ENCODE measurements at places on chromosomes 11 and 22. TPM values are rescaled to one million over a fixed set of nuclear protein-coding genes. Genes with fewer than 3 reads are reported as not detected.
A peak's percentile ranks its signal among the peaks of the same experiment; 100 is the strongest.

The HMGXB4 gene
- total RNA-seq = 32.5 TPM

The IFTAP gene
- 22.4 TPM for total RNA-seq

The MPZL3 gene
- 2.1 TPM for total RNA-seq

The PRAME gene
- total RNA-seq = 0.31 TPM

The SELENOO gene
- total RNA-seq = 19.0 TPM

The MUC6 gene
- total RNA-seq = not detected

DNA sequence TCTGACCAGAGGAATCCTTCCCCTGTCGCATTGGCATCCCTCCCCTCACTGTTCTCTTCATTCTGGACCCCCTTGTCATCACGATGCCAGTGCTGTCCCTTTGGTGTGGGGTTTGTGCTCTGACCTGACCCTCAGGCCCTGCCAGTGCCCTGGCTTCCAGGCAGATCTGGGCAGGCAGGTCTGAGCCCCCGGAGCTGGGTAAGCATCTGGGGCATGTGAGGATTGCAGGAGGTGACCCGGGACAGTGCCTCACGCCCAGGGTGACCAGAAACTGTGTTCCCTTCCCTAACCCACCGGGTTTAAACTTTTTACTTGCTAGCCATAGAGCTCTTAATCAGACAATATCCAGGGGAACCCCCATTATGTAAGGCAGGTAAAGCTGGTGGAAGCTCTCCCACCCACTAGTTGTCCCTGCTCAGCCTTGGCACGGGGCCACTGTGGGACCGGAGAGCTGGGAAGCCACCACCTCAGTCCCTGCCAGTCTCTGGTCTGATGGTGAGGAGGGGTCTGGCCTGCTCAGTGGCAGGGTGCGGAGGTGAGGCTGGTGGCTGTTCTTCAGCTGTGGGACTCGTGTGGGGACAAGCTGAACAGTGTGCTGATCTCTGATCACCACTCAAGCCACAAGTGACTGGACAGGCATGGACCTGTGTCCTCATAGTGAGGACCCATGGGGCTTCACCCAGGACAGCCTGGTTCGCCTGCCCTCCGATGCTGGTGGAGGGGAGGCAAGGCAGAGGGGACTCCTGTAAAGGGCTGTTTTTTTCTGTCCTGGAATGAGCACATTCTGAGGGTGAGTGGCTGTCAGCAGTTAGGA lies 38.0 kb downstream of the BCR start:
- no peaks in the 10 kb centered on the region for H3K27me3 ChIP-seq
- H3K27ac ChIP-seq = no peak overlapping the region
- H3K4me3 ChIP-seq = no peak overlapping the region
- DNase-seq = no peak
- H3K4me1 ChIP-seq = peaks cover 18% of the 10 kb centered on the region

GRCh38 chr11:125886997-125887372 lies 483 bp upstream of the HYLS1 start:
- H3K27ac ChIP-seq = no peak overlapping the region
- no peaks in the 10 kb centered on the region for H3K4me1 ChIP-seq
- H3K4me3 ChIP-seq = peak overlapping the region; percentile 79
- H3K36me3 ChIP-seq = peaks cover 13% of the 10 kb centered on the region
- DNase-seq = peak; percentile 67

GRCh38 chr11:134229126-134229790 lies 4.8 kb downstream of the VPS26B start:
- no peaks in the 10 kb centered on the region for H3K27me3 ChIP-seq
- peak overlapping the region; percentile 19 for H3K4me3 ChIP-seq
- no peaks in the 10 kb centered on the region for H3K36me3 ChIP-seq

DNA sequence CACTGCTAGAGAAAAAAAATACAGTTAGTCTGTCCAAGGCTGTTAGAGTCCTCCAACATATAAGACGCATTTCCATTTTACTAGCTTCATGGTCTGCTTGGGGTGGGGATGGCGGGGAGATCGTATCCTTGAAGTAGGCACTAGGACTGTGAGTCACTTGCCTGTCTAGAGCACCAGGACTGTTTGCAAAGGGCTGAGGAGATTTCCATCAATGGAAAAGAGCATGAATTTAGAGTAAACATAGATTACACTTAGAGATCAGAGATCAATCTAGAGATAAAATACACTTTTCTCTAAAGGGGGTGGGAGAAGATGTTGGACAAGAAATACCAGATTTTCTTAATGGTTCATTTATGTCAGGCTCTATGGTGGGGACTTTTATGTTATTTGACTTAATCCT lies 1.7 kb upstream of the MS4A7 start:
- no peaks in the 10 kb centered on the region for H3K27me3 ChIP-seq
- H3K36me3 ChIP-seq = no peaks in the 10 kb centered on the region
- H3K27ac ChIP-seq = no peak overlapping the region

DNA sequence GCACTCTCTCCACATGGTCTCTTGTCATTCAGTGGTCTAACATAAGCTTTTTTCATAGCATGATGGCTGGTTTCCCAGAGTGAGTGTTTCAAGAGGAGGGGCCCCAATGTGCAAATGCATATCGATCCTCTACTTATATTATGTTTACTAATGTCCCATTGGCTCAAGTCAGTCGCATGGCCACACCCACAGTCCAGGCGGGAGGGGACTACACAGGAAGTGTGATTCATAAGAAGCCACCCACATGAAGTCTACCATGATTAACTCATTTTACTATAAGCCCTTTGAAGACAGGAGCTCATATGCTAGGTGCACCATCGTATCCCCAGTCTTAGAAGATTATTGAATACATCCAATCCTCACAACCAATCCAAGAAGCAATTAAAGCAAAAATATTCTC lies 89.5 kb upstream of the ISX start:
- no peaks in the 10 kb centered on the region for H3K27me3 ChIP-seq
- no peaks in the 10 kb centered on the region for H3K36me3 ChIP-seq
- H3K4me3 ChIP-seq = no peak overlapping the region
- no peak for DNase-seq

DNA sequence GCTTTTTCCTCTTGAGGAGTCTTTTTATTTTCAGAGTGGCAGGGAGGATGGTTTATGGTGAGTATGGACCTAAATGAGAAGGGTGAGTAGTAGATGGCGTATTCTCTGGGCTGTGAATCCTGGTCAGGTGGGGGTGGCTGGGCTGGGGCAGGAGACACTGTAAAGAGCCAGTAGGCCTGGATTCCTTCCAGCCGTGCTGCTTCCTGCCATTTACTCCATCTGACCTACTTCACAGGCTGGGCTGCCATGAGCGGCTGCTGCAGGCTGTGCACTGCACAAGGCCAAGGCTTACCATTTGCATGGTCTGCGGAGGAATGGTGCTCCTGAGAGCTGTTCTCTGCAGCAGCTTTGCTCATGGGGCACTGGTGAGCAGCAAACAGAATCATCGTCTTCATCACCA lies 297.6 kb downstream of the KIRREL3 start:
- no peak overlapping the region for H3K27ac ChIP-seq
- no peaks in the 10 kb centered on the region for H3K27me3 ChIP-seq
- H3K36me3 ChIP-seq = no peaks in the 10 kb centered on the region

DNA sequence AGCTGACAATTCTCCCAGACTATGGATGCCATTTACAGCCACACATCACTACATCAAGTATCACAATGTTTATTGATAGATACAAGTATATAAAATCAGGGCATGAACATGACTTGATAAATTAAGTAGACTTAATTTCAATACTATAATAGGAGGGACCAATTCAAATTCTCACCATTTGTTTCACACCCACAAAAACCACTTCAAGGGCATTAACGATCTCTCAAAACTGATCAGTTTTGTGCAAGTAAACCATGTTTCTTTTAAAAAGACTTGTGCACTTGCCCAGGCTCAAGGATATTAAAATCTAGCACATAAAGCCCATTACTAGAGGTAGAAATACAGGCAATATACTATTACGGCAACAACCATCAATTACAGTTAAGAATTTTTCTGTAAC lies 11.7 kb downstream of the EIF4G2 start:
- no peak overlapping the region for H3K27ac ChIP-seq
- H3K36me3 ChIP-seq = peaks cover 55% of the 10 kb centered on the region
- no peak overlapping the region for H3K4me3 ChIP-seq
- H3K4me1 ChIP-seq = no peaks in the 10 kb centered on the region
- no peak for DNase-seq
- H3K27me3 ChIP-seq = no peaks in the 10 kb centered on the region

- no peak overlapping the region for H3K27ac ChIP-seq
- H3K27me3 ChIP-seq = no peaks in the 10 kb centered on the region
- no peak overlapping the region for H3K4me3 ChIP-seq
- H3K36me3 ChIP-seq = no peaks in the 10 kb centered on the region
These were observed 1234.0 kb downstream of the TBC1D22A start for GRCh38 chr22:47996446-47996857.

DNA sequence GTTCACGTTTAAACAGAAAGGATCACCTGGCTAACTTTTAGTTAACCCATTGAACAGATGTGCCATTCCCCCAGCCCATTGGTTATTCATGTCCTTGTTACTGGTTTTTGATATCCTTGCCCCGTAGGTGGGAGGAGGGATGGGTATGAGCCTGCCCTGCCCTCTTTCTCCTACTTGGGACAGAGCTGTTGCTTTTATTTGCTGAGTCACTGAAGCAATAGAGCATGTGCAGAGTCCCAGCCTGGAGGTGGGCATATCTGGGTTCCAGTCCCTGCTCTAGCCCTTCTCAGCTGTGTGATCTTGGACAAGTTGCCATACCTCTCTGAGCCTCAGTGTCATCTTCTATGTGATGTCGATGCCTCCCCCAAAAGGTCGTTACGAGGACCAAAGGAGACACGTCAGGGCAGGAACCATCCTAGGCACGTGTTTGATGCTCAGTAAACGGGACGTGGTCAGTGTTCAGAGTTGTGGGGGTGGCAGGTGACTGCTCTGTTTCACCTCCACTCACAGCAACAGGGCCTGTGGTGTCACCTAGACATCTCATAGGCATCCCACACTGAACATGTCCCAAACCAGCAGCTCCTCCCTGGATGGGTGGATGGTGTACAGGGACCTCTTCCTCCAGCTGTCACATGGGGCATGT lies 61.0 kb downstream of the BMAL1 start:
- H3K27me3 ChIP-seq = no peaks in the 10 kb centered on the region
- DNase-seq = no peak
- H3K4me3 ChIP-seq = no peak overlapping the region
- H3K36me3 ChIP-seq = no peaks in the 10 kb centered on the region

Data from H9 (cell line).